ENCODE measurements at places on chromosomes 11 and 22. TPM values are rescaled to one million over a fixed set of nuclear protein-coding genes. Genes with fewer than 3 reads are reported as not detected.
A peak's percentile ranks its signal among the peaks of the same experiment; 100 is the strongest.

AGBL2 gene
- 3.7 TPM for total RNA-seq

ALG9 gene
- total RNA-seq = 22.5 TPM

- H3K27me3 ChIP-seq = no peaks in the 10 kb centered on the region
- no peaks in the 10 kb centered on the region for H3K4me1 ChIP-seq
- no peaks in the 10 kb centered on the region for H3K36me3 ChIP-seq
- no peak for DNase-seq
These were observed 44.4 kb downstream of the GRM5 start for GRCh38 chr11:89021339-89021738.

GRCh38 chr22:26502688-26503561 is 9.3 kb downstream of the TFIP11 start:
- no peak for DNase-seq
- no peak overlapping the region for H3K27ac ChIP-seq
- no peaks in the 10 kb centered on the region for H3K27me3 ChIP-seq
- H3K4me3 ChIP-seq = no peak overlapping the region
- H3K36me3 ChIP-seq = peaks cover 26% of the 10 kb centered on the region

DNA sequence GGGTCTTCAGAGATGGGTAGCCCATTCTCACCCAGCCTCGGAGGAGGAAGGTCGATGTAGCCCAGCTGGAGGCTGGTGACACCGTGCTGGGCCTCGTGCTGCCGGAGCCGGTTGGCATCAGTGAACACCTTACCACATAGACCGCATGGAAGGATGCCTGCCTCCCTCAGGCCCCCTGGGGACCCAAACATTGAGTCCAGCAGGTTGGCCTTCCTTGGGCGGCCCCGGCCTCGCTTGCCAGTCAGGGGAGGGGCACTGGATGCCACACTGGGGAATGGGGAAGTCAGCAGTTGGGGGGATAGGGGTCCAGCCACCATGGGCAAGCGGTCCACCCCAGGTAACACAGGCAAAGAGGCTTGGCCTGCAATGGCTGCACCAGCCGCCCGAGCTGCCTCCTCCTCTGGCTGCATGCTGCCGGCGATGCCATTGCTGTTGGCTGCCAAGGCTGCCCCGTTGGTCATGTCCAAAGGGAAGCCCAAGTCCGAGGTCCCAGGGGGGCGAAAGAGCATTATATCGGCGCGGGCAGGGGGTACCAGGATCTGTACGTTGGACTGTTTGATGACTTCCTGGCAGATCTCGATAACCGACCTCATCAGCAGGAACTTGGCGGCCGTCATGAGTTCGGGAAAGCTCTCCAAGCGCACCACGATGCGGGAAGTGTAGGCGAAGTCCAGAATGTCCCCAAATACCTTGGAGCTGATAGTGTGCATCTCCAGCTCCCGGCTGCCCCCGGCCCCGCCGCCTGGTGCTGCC is 1.4 kb downstream of the PATZ1 start:
- peaks cover 20% of the 10 kb centered on the region for H3K4me1 ChIP-seq
- H3K27ac ChIP-seq = peak overlapping the region; percentile 57
- peaks cover 15% of the 10 kb centered on the region for H3K36me3 ChIP-seq
- H3K4me3 ChIP-seq = peak overlapping the region; percentile 85

GRCh38 chr11:119347242-119347641 is 737 bp upstream of the MFRP start:
- H3K36me3 ChIP-seq = no peaks in the 10 kb centered on the region
- no peak overlapping the region for H3K27ac ChIP-seq
- H3K4me3 ChIP-seq = no peak overlapping the region
- no peak for DNase-seq

GRCh38 chr22:21959274-21960074 is 6.8 kb upstream of the PPM1F start:
- H3K36me3 ChIP-seq = peaks cover 5% of the 10 kb centered on the region
- no peaks in the 10 kb centered on the region for H3K27me3 ChIP-seq
- no peak overlapping the region for H3K27ac ChIP-seq
- H3K4me1 ChIP-seq = no peaks in the 10 kb centered on the region
- no peak for DNase-seq
- no peak overlapping the region for H3K4me3 ChIP-seq
